ENCODE measurements at places on chromosomes 16 and 17.

GRCh38 chr16:73697336-73697735, 599.3 kb upstream of the PSMD7 start:
- no peak for DNase-seq

DNA sequence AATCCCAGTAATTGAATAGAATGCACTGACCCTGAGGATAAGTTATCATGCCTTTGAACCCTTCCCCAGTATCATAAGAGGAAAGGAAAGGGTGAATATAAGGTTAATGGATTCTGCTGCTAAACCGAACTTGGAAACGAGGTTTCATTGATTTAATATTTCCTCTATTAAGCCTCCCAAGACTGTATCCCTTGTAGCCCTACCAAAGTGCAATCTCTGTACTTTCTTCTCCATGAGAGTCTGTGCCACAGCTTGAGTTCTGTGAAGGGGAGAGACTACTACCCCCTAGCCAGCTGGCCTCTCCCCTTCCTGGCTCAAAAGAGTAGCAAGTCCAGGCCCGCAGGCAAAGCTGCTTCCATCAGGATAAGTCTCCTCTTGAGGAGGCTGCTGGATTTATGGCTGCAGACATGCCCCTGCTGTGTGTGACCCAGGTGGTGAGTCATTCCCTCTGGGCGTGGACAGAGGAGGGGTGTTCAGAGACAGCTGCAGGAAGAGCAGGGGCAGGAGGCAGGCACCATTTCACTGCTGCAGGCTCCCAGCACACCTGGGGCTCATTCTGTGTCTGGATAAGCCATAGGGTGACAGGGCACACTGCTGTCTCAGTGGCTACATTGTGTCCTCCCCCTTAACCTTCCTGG, 58.4 kb downstream of the TOM1L2 start:
- peak; percentile 17 for DNase-seq

GRCh38 chr17:47978324-47978723, 7.4 kb downstream of the CDK5RAP3 start:
- DNase-seq = peak; percentile 36

GRCh38 chr17:17228521-17229279, 8.3 kb downstream of the FLCN start:
- no peak for DNase-seq

GRCh38 chr16:1706386-1707192, 594 bp downstream of the MAPK8IP3 start:
- peak; percentile 46 for DNase-seq

DNA sequence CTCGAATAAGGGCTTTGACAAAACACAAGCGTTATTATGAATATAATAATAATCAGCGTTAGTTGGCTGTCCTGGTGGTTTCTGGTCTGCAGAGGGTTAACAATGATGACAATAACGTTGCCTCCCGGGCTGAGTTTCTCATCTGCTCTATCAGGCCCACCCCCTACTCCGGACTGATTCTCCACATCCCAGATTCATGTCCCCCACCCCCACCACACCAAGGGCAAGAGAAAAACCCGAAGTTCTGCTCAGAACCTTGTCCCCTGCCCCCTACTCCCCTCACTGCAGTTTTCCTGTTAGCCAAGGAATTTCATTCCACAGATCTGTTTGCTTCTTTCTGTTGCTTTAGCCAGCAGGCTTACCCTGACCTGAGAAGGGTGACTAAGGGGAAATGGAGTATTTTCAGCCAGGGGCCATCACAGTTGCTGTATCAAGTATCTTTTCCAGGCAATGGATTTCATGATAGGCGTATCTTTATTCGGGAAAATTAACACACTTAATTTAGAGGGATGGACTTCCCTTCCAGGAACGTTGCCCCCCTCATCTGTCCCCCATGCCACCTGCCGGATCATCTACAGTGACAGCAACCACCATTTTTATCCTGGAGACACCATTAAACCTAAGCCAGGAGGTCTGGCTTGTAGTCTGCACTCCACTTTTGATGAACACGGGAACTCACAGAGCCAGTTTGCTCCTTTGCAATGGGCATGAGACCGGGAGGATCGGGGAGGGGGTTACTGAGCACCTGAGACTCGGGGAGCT, 23.7 kb downstream of the ALOX15 start:
- no peak for DNase-seq

Data from activated CD4-positive, alpha-beta T cell treated with anti-CD3 and anti-CD28 coated beads, Interleukin-2, amount 50 U/mL, for 4 hours (primary cell).